ENCODE measurements at places on chromosomes 11 and 22. TPM values are rescaled to one million over a fixed set of nuclear protein-coding genes. Genes with fewer than 3 reads are reported as not detected.

The C22orf31 gene
- total RNA-seq: not detected

The YPEL1 gene
- total RNA-seq: 0.08 TPM

The PTPN5 gene
- not detected for total RNA-seq

The MRPL11 gene
- total RNA-seq: 117 TPM

The SERPIND1 gene
- total RNA-seq: not detected
